SK-N-SH (cell line): ENCODE measurements at places on chromosomes 1 and 21.
A peak's percentile ranks its signal among the peaks of the same experiment; 100 is the strongest.

GRCh38 chr1:111172463-111172862 lies 28.0 kb downstream of the DENND2D start:
- no peak for DNase-seq

- DNase-seq: no peak
Measured at GRCh38 chr1:26719205-26719604, 23.4 kb downstream of the ARID1A start.

- peak; percentile 55 for DNase-seq
Measured at GRCh38 chr1:160219062-160219929, 14.1 kb downstream of the PEA15 start.

DNA sequence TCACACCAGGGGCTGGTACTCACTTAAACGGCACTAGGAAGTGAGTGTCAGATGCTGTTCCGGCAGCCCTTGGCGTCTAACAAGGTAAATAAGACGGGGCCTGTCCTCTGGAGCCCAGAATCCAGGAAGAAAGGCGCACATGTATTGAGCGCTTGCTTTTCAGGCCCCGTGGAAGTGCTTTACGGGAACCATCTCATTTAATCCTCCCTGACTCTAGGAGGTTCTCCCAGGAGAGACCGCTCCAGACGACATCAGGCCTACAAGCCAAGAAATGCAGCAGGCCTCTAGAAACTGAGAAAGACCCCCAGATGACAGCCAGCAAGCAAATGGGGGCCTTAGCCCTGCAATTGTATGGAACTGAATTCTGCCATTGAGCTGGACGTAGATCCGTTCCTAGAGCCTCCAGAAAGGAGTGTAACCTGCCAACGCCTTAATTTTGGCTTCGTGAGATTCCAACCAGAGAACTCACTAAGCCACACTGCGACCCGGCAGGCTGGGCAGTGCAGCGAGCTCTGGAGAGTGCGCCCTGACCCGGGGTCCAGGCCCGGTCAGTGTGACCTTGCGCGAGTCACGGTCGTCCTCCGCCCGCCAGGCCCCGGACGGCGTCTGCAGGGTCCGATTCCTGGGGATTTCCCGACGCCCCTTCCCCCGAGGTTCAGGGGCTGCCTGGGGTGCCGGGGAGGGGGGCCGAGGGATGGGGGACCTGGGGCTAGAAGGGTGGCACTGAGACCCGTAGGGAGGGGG lies 532 bp upstream of the MANEAL start:
- DNase-seq: no peak

- no peak for DNase-seq
Measured at GRCh38 chr1:167233373-167233772, 12.7 kb downstream of the POU2F1 start.

- no peak for DNase-seq
Measured at GRCh38 chr1:221888218-221888617, 146.3 kb upstream of the DUSP10 start.

GRCh38 chr1:180909005-180909414 lies 3.7 kb upstream of the KIAA1614 start:
- DNase-seq: peak; percentile 7

DNA sequence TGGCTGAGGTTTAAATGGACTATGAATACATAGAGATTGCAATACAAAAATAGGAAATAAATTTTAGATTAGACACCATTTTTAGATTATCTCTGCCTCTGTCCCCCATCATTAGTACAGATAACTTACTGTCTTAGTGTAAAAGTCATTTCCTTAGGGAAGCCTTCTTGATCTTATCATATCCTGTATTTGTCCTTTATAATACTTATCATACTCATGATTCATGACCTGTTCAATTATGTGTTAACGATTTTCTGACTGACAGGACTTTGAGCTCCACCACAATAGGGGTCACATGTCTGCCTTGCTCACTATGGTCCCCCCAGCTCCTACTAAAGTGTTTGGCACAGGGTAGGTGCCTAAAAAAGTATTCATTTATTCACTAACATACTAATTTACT lies 14.6 kb downstream of the TEX38 start:
- DNase-seq: no peak

DNA sequence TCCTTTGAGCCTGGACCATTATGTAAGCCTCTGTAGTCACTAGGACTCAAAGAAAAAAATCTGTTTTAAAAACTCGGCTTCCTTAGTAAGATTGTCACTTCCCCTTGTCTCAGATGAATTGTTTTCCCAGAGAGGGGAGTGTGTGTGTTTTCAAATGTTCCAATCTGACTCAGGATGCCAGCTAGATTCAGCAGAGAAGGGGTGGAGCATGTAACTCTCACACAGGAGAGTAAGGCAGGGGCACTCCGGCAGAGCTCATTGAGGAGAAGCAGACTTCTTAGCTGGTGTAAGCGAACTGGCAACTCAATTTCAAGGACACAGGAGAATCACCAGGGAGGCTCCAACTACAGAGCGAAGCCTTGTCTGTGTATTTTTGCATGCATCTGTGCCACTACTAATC lies 623.2 kb downstream of the LMO4 start:
- DNase-seq: no peak

GRCh38 chr1:81545734-81546133 lies 255.0 kb upstream of the ADGRL2 start:
- no peak for DNase-seq

DNA sequence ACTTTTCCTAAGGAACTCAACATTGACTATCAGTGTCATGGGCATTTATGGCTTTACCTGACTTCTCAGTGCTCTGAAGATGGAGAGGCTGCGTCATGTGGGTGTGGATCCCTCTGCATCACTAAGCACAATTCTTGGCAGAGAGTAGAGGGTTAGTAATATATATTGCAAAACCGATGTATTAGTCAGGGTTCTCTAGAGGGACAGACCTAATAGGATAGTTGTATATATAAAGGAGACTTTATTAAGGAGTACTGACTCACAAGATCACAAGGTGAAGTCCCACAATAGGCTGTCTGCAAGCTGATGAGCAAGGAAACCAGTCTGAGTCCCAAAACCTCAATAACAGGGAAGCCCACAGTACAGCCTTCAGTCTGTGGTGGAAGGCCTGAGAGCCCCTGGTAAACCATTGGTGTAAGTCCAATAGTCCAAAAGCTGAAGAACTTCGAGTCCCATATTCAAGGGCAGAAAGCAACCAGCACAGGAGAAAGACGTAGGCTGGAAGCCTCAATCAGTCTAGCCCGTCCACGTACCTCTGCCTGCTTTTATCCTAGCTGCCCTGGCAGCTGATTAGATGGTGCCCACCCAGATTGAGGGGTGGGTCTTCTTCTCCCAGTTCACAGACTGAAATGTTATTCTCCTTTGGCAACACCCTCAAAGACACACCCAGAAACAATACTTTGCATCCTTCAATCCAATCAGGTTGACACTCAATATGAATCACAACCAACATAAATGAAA lies 159.7 kb upstream of the NRIP1 start:
- DNase-seq: no peak

- DNase-seq: no peak
Measured at GRCh38 chr1:11168731-11169130, 20.4 kb upstream of the ANGPTL7 start.

- peak; percentile 66 for DNase-seq
Measured at GRCh38 chr1:62962901-62963776, 179.2 kb downstream of the ATG4C start.

GRCh38 chr1:159040893-159041724 lies 31.4 kb downstream of the IFI16 start:
- no peak for DNase-seq

GRCh38 chr1:21781815-21782348 lies 1.1 kb downstream of the USP48 start:
- peak; percentile 22 for DNase-seq

GRCh38 chr1:188782220-188782841 lies 1695.3 kb downstream of the BRINP3 start:
- peak; percentile 42 for DNase-seq

DNA sequence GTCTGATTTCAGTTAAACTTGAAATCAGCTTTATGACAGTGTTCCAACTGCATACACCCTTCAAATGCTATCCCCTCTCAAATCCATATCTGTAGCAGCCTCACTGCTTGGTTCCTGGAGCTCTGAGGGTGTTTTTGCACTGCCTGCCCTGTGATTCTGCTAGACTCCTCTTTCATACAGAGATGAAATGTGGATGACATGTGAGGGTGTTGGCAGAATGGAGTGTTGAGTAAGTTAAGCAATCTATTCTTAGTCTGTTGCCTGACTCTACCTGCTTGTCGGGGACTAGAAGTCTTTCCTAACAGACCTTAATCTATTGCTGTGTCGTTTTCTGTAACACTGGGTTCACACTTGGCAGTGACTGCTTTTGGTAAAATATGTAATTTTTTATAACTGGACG lies 9.8 kb downstream of the IGSF5 start:
- no peak for DNase-seq

GRCh38 chr1:2465371-2466269 lies 10.5 kb upstream of the PLCH2 start:
- no peak for DNase-seq

DNA sequence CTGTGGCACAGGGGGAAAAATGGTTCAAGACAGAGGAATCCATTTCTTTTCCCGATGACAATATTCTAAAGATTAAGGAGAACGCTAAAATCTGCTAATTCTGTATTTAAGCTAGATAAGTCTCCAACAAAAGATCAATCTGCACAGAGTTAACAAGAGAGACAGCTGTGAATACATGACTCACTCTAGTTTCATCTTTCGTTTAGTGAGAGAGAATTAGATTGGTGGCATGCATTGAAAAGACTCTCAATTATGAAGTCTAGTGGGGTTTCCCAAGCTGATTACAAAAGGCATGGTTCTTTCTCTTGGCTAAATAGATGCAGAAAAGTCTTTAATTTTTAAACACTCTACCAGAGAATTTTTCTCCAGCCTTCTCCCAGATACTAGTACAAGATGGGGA lies 34.4 kb downstream of the CAPN9 start:
- DNase-seq: no peak
